ENCODE measurements at places on chromosomes 6 and 20.
A peak's percentile ranks its signal among the peaks of the same experiment; 100 is the strongest.

- no peak overlapping the region for H3K27ac ChIP-seq
- H3K36me3 ChIP-seq, result no peaks in the 10 kb centered on the region
- no peak for DNase-seq
- no peaks in the 10 kb centered on the region for H3K4me1 ChIP-seq
- peaks cover 10% of the 10 kb centered on the region for H3K27me3 ChIP-seq
- H3K4me3 ChIP-seq, result no peak overlapping the region
Measured at GRCh38 chr6:33064723-33065122, 8.7 kb downstream of the HLA-DPA1 start.

DNA sequence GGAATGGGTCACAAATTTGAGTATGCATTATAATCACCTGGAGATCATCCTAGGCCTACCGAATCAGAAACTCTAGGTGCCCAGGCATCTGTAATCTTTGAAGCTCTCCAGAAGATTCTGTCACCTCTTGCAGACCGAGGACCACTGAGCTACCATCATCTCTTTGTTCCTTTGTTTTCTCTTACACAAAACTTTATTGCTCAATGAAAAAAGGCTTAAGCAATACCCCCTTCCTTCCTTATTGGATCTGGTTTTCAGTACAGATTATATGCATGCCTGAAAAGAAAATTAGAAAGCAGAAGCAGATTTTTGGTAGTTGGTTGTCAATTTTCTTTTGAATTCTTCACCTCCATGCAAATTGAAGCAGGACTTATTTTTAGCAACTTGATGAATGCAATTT lies 31.3 kb downstream of the STX11 start:
- H3K27ac ChIP-seq, result no peak overlapping the region
- no peaks in the 10 kb centered on the region for H3K36me3 ChIP-seq
- DNase-seq, result no peak
- peaks cover 1% of the 10 kb centered on the region for H3K4me1 ChIP-seq

GRCh38 chr6:939526-940252 lies 246.8 kb upstream of the EXOC2 start:
- no peaks in the 10 kb centered on the region for H3K36me3 ChIP-seq
- peaks cover 19% of the 10 kb centered on the region for H3K27me3 ChIP-seq
- H3K27ac ChIP-seq, result no peak overlapping the region
- H3K4me3 ChIP-seq, result no peak overlapping the region
- peaks cover 12% of the 10 kb centered on the region for H3K4me1 ChIP-seq

- H3K27ac ChIP-seq, result no peak overlapping the region
- no peak overlapping the region for H3K4me3 ChIP-seq
- DNase-seq, result no peak
- H3K4me1 ChIP-seq, result no peaks in the 10 kb centered on the region
Measured at GRCh38 chr6:75551367-75551952, 50.2 kb upstream of the SENP6 start.

GRCh38 chr6:66948106-66948505 lies 1241.1 kb upstream of the EYS start:
- no peaks in the 10 kb centered on the region for H3K36me3 ChIP-seq
- H3K4me3 ChIP-seq, result no peak overlapping the region
- no peaks in the 10 kb centered on the region for H3K4me1 ChIP-seq
- H3K27me3 ChIP-seq, result peaks cover 4% of the 10 kb centered on the region
- H3K27ac ChIP-seq, result no peak overlapping the region

- H3K36me3 ChIP-seq, result peaks cover 25% of the 10 kb centered on the region
- peak; percentile 75 for DNase-seq
- peaks cover 92% of the 10 kb centered on the region for H3K27me3 ChIP-seq
- no peak overlapping the region for H3K27ac ChIP-seq
Measured at GRCh38 chr20:40687384-40688128, 1.5 kb downstream of the MAFB start.

DNA sequence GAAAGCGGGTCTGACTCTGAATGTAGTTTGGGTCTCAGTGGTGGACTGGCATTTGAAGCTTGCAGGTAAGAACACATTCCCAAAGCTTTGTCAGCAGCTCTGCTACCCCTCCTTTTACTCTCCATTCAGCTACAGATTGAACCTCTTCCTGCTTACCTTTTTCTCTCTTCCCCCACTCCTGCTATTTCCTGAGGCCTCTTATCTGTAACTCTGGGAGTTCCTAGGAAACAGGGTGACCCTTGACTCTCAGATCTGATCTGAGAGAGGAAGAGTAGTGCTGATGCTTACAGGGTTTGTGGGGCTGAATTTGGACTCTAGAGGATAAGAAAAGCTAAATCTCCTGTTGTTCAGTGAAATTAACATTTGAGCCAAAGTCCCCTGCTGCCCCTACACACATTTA lies 21.4 kb downstream of the BRPF3 start:
- H3K4me1 ChIP-seq, result no peaks in the 10 kb centered on the region
- no peak overlapping the region for H3K4me3 ChIP-seq
- no peaks in the 10 kb centered on the region for H3K27me3 ChIP-seq
- peaks cover 67% of the 10 kb centered on the region for H3K36me3 ChIP-seq

GRCh38 chr6:141158740-141159139 lies 974.0 kb upstream of the GJE1 start:
- no peaks in the 10 kb centered on the region for H3K36me3 ChIP-seq
- no peak for DNase-seq
- peaks cover 10% of the 10 kb centered on the region for H3K4me1 ChIP-seq
- peak overlapping the region; percentile 46 for H3K27ac ChIP-seq

GRCh38 chr20:58550275-58551059 lies 35.3 kb upstream of the APCDD1L start:
- peaks cover 5% of the 10 kb centered on the region for H3K36me3 ChIP-seq
- H3K4me1 ChIP-seq, result peaks cover 68% of the 10 kb centered on the region
- no peak overlapping the region for H3K4me3 ChIP-seq
- no peak for DNase-seq
- peaks cover 15% of the 10 kb centered on the region for H3K27me3 ChIP-seq

DNA sequence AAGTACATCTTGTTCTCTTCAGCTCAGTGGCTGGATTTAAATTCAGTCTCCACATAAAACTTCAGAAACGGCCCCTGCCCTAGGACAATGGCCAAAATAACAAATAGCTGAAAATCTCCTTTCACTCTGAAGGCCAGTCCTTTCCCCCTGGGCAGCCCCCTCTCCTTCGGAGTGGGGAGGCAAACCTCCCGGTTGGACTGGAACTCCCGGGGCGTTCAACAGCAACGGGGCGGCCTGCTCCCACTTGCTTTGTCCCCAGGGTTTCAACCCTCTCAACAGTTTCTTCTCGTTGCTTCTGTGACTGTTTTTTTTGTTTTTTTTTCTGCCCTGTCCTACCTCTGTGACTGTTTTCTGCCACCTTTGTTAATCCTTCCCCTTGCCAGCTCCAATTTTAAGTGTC lies 102.6 kb upstream of the DUSP22 start:
- H3K4me3 ChIP-seq, result no peak overlapping the region
- no peak for DNase-seq
- peaks cover 58% of the 10 kb centered on the region for H3K4me1 ChIP-seq

DNA sequence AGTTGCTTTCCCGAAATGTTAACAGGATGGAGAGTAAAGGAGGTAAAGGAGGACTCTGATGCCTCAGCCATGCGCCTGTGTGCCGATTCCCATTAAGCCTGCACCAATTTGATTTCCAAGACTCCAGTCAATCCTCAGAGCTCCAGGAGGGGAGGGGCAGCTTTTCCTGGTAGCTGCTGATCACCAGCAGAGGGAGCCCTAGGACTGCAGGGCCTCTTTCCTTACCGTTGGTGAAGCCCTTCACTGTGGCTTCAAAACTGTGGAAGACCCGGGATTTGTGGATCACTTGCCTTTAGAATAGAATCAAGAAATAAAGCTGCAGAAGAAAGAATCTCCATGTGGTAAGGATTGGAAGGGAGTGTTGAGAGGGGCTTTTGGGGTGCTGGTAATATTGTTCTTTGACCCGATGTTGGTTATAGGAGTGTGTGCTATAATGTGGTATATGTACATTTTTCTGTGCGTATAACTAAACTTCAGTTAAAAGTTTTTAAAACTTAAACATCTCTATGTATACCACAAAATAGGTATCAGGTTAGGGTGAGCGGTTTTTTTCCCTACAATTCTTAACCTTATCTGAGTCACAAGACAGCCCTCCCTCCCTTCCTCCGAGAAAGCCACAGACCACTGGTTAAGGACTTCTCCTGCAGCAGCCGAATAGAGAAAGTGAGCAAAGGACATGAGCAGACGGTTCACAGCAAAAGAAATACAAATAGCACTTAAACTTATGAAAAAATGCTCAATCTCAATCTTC lies 6.9 kb upstream of the OSER1 start:
- H3K36me3 ChIP-seq, result no peaks in the 10 kb centered on the region
- peaks cover 22% of the 10 kb centered on the region for H3K4me1 ChIP-seq
- H3K4me3 ChIP-seq, result no peak overlapping the region
- H3K27me3 ChIP-seq, result peaks cover 8% of the 10 kb centered on the region

- no peak overlapping the region for H3K4me3 ChIP-seq
- no peaks in the 10 kb centered on the region for H3K27me3 ChIP-seq
- H3K27ac ChIP-seq, result no peak overlapping the region
Measured at GRCh38 chr20:38001981-38002380, 31.3 kb downstream of the TTI1 start.

DNA sequence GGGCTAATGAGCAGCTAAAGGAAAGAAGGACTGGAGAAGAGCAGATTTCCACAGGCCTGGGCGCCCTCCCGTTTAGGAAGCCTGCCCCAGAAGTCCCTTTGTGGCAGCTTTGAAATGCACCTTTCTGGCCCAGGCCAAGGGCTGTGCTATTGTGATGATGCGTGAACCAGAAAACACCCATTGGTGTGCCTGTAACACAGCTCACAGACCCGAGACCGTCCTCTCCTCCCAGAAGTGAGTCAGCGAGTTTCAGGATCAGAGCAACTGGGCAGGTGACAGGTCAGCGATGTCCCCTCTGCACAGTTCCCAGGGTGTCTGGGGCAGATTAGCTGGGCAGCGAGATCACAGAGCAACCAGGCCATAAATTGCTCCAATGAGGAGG lies 71.9 kb upstream of the SULF2 start:
- peak overlapping the region; percentile 98 for H3K27ac ChIP-seq
- H3K4me3 ChIP-seq, result peak overlapping the region; percentile 65
- peaks cover 4% of the 10 kb centered on the region for H3K27me3 ChIP-seq
- H3K4me1 ChIP-seq, result peaks cover 58% of the 10 kb centered on the region
- peaks cover 22% of the 10 kb centered on the region for H3K36me3 ChIP-seq

GRCh38 chr6:8137529-8137939 lies 35.2 kb upstream of the EEF1E1 start:
- H3K27me3 ChIP-seq, result peaks cover 7% of the 10 kb centered on the region
- no peak overlapping the region for H3K4me3 ChIP-seq
- H3K36me3 ChIP-seq, result no peaks in the 10 kb centered on the region
- DNase-seq, result no peak
- H3K4me1 ChIP-seq, result peaks cover 25% of the 10 kb centered on the region

- DNase-seq, result no peak
- no peak overlapping the region for H3K4me3 ChIP-seq
- H3K36me3 ChIP-seq, result no peaks in the 10 kb centered on the region
- H3K27ac ChIP-seq, result no peak overlapping the region
- peaks cover 54% of the 10 kb centered on the region for H3K4me1 ChIP-seq
Measured at GRCh38 chr6:158752613-158753012, 66.6 kb downstream of the EZR start.

GRCh38 chr6:3612341-3613041 lies 139.0 kb downstream of the PXDC1 start:
- H3K36me3 ChIP-seq, result no peaks in the 10 kb centered on the region
- no peak overlapping the region for H3K4me3 ChIP-seq
- no peak overlapping the region for H3K27ac ChIP-seq
- H3K27me3 ChIP-seq, result peaks cover 14% of the 10 kb centered on the region
- DNase-seq, result no peak

- H3K27ac ChIP-seq, result no peak overlapping the region
- no peak for DNase-seq
- H3K36me3 ChIP-seq, result no peaks in the 10 kb centered on the region
- no peaks in the 10 kb centered on the region for H3K4me1 ChIP-seq
- no peak overlapping the region for H3K4me3 ChIP-seq
Measured at GRCh38 chr6:119379809-119380208, 30.2 kb upstream of the MAN1A1 start.

DNA sequence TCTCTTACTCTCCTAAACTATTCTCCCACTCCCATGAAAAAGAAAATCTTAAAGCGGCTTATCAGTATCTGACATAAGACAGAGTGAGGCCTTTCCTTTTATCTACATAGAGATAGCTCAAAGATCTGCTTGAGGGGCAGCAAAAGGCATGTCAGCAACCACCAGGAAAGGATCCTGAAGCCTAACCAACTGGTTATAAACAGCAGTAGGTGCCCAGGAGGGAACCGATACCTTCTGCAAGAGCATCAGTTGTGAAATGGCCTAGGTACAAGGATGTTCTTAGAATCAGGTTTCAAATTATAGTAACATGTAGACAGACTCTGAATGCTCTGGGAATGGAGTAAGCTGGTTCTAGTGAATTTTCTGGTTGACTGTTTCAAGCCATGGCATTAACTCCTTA lies 21.4 kb downstream of the JARID2 start:
- H3K27ac ChIP-seq, result no peak overlapping the region
- DNase-seq, result no peak
- peaks cover 18% of the 10 kb centered on the region for H3K36me3 ChIP-seq
- peaks cover 91% of the 10 kb centered on the region for H3K4me1 ChIP-seq
- H3K4me3 ChIP-seq, result peak overlapping the region; percentile 12

- H3K27ac ChIP-seq, result no peak overlapping the region
- no peak for DNase-seq
- H3K4me1 ChIP-seq, result no peaks in the 10 kb centered on the region
Measured at GRCh38 chr6:23077772-23078171, 508.4 kb downstream of the HDGFL1 start.

All from nephron progenitor cell (in vitro differentiated cells).